ENCODE measurements at places on chromosomes 11 and 22.

GRCh38 chr11:1458340-1459218 lies 28.0 kb downstream of the MOB2 start:
- peak; percentile 96 for DNase-seq

DNA sequence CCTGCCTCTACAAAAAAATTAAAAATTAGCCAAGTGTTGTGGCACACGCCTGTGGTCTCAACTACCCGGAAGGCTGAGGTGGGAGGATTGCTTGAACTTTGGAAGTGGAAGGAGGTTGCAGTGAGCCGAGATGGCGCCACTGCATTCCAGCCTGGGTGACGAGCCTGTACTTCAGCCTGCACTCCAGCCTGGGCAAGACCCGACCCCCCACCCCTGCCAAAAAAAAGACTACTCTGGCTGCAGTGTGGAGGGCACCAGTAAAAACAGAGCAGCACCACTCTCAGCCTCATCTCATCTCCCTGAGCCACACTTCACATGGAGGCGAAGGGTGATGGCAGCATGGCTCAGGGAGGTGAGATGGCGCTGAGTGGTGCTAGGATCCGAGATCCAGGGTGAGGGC lies 50.3 kb upstream of the THY1 start:
- no peak for DNase-seq

GRCh38 chr11:91104237-91104636 lies 881.4 kb upstream of the CHORDC1 start:
- no peak for DNase-seq

DNA sequence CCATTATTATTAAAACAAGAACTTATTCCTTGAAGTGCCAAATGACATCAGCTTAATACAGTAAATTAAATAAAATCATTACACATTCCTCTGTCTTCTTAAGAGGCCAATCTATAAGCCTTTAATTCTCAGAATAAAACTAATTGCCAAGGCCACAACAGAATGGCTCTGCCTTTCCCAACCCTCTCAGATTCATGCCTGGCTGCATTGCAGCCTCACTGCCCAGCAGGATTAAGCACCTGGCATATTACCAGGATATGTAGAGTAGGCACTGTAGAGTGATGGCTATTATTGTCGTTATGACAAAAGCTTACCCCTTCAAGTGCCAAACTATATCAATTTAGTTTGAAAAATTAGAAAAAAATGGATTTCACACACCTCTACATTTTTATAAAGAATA lies 9.4 kb upstream of the CALCA start:
- DNase-seq, result no peak

GRCh38 chr11:117684731-117685130 lies 112.3 kb downstream of the DSCAML1 start:
- DNase-seq, result no peak

DNA sequence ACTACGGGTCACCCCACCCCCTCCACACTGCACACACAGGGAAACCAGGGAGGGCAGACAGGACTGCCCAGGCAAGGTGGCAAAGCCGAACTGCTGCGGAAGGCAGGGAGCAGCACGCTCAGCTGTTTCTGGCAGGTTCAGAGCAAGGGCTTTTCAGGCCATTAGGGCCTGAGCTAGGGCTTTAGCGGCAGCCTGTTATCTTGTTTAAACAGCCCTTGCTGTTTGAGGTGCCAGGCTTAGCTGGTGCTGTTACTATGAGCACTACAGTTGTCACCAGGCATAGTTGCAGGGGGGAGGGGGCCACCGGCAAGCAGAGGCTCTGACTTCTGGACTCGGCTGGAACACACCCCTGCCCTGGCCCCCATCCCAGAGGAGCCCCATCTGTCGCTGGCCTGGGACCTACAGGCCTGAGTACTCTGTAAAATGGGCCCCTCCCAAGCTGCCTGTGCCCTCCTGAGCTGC lies 34.9 kb downstream of the RSPH14 start:
- no peak for DNase-seq

- no peak for DNase-seq
Measured at GRCh38 chr11:131609337-131609736, 238.9 kb downstream of the NTM start.

- peak; percentile 49 for DNase-seq
Measured at GRCh38 chr22:46802608-46803027, 40.2 kb downstream of the TBC1D22A start.

GRCh38 chr11:80457823-80458222 lies 1017.0 kb upstream of the TENM4 start:
- no peak for DNase-seq

- peak; percentile 57 for DNase-seq
Measured at GRCh38 chr22:44522526-44523170, 24.6 kb upstream of the RTL6 start.

GRCh38 chr11:129247135-129247534 lies 55.0 kb upstream of the ARHGAP32 start:
- no peak for DNase-seq

DNA sequence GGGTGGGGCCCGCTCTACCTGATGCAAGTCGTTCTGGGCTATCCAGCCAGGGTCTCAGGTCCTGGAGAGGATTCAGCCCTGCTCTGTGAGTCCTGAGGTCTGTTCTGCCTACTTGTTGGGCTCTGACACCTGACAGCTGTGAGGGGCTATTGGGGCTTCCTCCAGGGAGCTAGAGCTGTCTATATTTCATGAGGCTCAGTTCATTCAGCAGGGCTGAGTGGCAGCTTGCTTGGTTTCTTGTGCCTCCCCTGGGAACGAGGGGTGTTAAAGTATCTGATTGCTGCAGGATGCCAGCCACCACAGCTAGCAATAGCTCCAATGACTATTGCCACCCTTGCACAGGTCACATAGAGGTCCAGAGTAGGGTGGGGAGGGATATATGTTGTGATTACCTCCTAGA lies 26.7 kb downstream of the INSC start:
- DNase-seq, result no peak

GRCh38 chr22:24697621-24698082 lies 76.9 kb downstream of the PIWIL3 start:
- DNase-seq, result no peak

GRCh38 chr22:20430720-20431510 lies 6.7 kb downstream of the SCARF2 start:
- peak; percentile 67 for DNase-seq

- no peak for DNase-seq
Measured at GRCh38 chr11:66363805-66364535, 7.6 kb downstream of the SLC29A2 start.

- no peak for DNase-seq
Measured at GRCh38 chr11:34180040-34180813, 74.8 kb downstream of the NAT10 start.

DNA sequence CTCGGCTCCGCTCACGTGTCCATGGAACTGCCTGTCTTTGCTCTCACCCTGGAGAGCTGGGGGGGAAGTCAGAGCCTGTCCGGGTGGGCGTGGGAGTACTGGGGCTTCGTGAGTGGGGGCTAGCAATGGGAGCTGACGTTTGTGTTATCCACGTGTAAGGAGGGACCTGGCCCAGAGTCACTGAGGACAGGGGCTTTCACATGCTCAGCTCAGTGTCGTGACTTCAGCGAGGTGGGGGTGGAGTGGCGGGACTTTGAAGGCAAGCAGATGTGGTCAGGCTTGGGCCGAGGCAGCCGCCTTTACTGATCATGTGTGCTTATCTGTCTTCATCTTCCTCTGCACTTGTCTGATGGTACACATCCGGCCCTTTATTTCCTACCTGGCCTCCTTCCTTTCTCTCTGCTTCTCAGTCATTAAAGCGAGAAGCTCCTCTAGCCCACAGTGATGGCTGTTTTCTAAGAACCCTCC lies 113.1 kb upstream of the NNMT start:
- DNase-seq, result peak; percentile 70

DNA sequence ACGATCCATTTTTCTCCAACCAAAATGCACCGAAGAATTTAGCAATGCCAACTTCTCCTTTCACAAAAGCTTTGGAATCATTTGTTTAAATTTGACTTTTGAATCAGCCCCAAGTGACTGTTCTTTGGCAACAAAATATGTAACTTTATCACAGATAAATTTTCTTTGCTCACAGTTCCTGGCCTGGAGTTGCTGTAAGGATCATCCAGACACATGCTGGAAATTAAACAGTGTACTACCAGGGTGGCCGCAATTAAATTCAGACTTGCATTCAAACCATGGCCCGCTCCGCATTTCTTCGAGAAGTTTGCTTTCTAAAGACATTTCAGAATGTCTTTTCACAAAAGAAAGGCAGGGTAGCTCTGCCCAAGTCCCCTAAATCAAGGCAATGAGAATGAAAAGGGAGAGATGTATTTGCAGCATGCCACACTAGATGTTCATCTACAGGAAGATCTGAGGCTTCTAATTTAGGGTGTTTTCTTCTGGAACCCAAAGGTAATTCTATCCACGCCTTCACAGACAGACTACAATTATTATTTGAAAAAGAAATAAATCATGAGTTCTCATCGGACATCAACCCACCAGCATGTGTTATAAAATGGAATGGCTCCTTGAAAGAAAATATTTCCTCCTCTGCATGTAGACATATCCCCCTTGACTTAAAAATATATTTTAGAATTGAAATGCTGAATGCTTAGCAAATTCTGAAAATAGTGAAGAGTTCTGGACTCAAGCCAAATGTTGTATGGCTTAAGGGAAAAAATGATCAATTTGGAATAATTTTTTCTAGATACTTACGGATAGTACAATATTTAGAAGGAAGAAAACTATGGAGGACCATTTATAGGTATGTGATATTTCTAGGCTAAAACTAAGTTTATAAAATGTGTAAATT lies 189.7 kb upstream of the BLID start:
- no peak for DNase-seq

All from tibial artery (tissue), 4 donors.